ENCODE measurements at places on chromosomes 3 and 15.

- DNase-seq = no peak
These were observed 152.9 kb upstream of the TGFBR2 start for GRCh38 chr3:30453360-30454039.

- DNase-seq = no peak
These were observed 18.4 kb downstream of the UMPS start for GRCh38 chr3:124748560-124749198.

DNA sequence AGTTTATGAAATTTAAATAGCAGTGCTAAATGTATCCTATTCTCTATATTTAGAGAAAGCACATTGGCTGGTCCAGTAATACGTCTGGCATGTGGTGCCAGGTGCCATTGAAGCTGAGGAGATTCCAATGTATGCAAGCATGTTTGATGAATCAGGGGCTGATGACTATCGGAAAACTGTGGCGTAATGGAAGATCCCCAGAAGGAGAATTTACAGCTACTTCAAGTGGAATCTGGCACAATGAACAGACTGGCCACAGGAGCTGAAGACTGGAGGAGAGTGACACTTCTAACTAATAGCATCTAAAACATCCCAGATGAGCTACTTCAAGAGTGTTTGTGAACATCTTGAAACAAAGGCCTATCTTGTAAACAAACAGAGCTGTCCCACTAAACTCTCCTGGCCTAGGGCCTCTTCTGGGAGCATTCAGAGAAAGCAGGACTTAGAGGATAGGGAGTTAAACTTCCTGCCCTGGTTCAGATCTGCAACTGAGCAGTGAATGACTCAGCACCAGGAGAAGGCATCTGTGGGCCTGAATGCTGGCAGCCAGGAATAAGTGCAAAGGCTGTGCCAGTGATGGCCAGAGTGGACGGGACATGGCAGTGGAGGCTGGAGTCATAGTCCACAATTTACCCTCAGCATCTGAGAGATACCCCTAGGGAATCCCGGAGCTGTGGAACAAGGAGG lies 15.2 kb upstream of the ACTC1 start:
- DNase-seq = no peak

DNA sequence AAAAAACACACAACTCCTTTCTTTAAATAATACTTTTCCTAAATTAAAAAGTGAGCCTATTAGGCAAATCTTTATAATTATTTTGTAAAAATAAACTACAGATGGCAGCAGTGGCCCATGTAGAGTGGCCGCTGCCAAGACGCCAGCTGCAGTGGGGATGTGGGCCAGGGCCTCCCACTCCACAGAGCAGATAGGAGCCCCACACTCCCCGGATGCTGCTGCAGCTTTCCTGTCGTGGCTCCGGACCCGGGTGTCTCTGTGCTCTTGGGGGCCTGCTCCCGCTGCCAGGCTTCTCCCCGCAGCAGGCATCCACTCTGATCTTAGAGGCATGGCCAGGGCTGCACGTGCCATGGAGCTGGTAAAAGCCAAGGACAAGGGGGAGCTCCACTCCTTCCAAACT lies 67.5 kb downstream of the PROS1 start:
- no peak for DNase-seq

- no peak for DNase-seq
These were observed 193.8 kb downstream of the BCHE start for GRCh38 chr3:165643425-165643824.

DNA sequence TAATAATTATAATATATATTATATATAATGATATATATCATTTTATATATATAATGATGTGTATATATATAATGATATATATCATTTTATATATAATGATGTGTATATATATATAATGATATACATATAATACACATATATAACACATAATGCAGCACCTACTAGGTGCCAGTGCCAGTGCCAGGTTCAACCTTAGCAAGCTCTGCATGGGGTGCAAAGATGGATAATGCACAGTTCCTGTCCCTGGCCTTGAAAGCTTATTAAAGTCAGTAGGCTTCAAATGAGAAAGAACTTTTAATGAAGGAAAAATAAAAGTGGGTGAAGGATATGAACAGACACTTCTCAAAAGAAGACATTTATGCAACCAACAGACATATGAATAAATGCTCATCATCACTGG lies 192.7 kb upstream of the SLC2A2 start:
- no peak for DNase-seq

DNA sequence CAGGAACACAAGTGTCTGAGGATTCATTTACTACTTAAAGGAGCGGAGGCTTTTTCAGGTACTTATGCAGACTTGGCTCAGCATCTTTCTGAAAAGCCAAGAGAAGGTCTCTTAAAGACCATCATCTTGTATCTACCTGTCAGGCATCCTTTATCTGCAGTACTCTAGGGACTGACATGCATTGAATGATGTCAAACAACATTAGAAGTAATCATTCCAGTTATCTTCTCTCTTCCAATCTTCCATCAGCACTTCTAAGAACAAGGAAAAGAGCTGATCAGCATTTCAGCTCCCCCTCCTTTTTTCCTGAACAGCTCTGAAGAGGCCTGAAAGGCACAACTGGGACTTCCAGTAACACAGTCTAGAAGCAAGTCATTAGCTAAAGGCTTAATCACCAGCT lies 214.8 kb downstream of the KCNH8 start:
- DNase-seq = no peak

GRCh38 chr15:101637516-101637915 lies 14.7 kb downstream of the TM2D3 start:
- no peak for DNase-seq

- DNase-seq = no peak
These were observed 1.2 kb upstream of the ABHD17C start for GRCh38 chr15:80693682-80694610.

GRCh38 chr15:53910236-53910849 lies 67.9 kb upstream of the UNC13C start:
- no peak for DNase-seq

DNA sequence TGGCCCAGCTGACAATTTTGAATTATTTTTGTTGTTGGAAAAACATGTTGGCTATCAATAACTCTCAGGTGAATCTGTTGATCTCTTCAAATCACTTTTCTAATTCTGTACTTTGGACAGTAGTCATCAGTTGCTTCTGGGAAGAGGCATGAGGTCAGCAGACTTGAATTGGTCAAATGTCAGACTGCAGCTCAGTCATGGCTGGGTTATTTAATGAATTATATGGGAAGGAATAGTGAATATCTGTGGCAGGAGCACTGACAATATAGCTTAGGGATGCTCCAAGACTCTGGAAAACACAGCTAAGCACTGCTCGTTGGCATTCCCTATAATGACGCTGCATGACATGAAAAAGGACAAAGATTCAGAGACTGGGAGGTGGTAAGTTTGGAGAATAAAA lies 98.8 kb upstream of the GAP43 start:
- DNase-seq = no peak

DNA sequence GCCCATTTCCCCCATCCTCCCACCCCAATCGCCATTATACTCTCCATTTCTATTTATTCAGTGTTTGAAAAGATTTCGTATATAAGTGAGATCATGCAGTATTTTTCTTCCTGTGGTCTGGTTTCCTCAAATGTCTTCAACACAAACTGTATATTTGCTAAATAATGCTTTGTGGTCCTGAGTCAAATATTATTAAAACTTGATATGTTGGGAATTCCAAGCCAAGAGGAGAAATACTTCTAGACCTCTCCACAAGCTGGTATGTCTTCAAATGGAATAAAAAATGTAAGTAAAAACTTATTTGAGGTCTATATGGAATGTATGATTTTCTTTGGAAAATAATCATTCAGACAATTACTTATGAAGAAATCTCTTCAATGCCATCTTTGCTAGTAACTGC lies 122.5 kb upstream of the TSC22D2 start:
- no peak for DNase-seq

DNA sequence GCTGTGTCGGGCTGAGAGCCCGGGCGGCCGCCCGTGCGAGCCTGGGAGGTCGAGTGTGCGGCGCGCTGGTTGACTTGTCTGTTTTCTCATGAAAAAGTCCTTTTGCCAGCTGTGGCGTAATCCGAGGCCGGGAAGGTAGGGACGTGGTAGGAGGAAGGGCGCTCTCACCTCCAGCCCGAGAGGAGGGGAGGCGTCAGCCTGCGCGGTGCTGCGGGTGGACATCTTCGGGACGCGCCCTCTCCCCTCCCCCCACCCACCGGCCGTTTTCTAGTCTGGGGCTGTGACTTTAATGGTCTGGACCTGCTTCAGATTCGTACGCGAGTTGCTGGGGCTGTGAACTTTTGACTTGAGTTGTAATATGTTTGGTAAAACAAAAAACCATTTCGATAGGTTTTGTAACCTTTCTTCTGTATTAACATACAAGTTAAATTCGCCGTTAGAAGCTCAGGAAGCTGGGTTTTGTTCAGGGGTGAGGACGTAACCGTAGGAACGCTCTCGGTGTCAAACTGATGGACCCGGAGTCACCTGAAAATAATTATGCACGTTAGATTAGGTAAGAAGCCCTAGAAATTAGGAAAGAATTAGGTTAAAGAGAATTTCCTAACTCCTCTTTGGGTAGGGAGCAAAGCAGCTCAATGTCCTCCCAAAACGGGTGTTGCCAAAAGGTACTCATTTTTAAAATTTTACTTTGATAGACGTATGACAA lies 762 bp downstream of the NCK1 start:
- no peak for DNase-seq

DNA sequence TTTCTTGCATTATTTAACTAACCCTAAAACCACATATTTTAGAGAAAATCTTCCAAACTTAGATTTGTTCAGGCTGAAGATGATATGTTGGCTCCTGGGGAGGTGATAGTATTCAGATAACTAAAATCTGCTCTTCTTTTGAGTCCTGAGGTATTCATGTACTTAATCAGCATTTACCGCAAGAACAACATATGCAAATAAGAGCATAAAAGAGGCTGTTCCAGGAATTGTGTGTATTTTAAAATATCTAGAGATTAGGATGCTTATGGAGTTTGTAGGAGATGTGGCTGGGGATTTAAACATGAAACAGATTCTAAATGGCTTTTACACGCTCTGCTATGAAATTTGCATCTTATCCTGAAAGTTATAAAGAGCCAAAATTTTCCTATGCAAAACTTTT lies 298.2 kb downstream of the EPHA3 start:
- DNase-seq = no peak

Data from NCI-H1417 treated with DMSO at 0.1 percent for 48 hours (cell line).